ENCODE measurements at places on chromosomes 11 and 22.

DNA sequence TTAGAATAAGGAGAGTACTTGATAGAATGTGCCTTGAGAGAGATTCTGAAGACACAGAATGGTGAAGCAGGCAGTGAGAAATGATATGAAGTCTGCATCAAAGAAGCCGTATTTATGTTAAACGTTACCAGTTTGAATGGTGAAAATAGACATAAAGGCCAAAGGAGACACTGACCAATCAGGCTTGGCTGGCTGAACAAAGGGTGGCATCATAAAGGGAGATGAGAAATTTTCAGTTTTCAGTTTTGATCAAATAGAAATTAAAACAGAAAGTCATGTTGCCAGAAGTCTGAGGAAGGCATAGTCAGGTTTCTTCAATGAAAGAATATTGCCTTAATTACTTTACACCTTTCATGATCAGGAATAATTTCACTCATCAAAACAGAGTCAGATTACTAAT, 6.6 kb downstream of the OR51F1 start:
- no peak for DNase-seq

GRCh38 chr22:49330421-49331222, 497.1 kb downstream of the BRD1 start:
- DNase-seq: no peak

GRCh38 chr11:63762654-63763495, 5.7 kb downstream of the ZFTA start:
- no peak for DNase-seq

DNA sequence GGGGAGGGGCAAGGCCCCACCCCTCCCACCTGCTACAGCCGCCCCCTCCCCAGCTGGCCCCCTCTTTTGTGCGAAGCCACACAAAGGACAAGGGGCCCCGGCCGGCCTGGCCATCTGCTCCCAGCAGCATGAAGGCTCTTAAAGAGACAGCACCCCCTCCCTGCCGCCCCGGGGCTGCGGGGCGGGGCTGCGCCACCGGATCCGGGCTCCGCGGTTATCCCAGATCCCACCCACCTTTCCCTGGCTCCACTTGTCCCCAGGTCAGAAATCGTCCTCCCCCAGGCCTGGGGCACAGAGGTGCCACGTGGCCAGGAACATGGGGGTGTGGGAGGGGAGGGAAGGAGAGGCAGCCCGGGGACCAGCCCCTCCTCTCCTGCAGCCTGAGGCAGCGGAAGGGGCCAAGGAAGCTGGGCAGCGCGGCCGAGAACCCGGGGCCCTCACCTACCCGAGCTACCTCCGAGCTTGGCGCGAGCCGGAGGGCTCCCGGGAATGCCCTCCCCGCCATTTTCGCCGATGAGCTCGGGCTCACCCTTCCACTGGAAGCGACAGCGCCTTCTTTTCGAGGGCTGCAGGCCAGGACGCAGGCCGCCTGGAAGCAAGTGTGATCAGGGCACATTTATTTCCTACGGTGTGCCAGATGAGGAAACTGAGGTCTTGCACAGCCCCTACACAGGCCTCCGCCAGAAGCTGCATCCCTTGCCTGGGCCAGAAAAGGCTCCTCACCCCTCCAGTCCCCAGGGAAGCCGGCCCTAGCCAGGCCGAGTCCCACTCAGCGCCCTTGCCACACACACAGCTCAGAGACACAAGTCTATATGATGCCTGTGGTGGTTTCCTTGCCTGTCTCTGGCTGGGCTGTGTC, 2.5 kb upstream of the RCOR2 start:
- DNase-seq: no peak
